Activated CD4-positive, alpha-beta T cell treated with anti-CD3 and anti-CD28 coated beads for 1 hour (primary cell): ENCODE measurements at places on chromosomes 1 and 21.

- no peak for DNase-seq
Measured at GRCh38 chr1:189669846-189670245, 807.8 kb downstream of the BRINP3 start.

- no peak for DNase-seq
Measured at GRCh38 chr1:62810420-62811274, 26.7 kb downstream of the ATG4C start.

DNA sequence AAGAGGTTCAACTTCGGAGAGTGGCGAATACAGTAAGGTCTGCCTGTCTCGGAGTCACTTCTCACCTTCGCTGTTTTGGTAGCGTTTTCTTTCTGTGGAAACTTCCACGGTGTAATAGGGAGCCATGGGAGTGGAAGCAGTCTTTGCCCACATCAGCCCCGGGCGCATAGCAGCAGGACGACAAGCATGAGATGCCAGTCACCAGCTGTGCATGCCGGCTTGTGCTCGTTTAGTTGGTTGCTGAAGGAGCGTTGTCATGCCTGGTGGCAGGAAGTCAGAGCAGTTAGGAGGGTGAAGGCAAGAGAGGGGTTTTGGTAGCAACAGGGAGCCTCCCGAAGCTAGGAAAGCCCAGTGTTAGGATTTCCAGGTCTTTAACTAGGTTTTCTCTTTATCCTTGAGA is 58.8 kb downstream of the MRPS6 start:
- no peak for DNase-seq

DNA sequence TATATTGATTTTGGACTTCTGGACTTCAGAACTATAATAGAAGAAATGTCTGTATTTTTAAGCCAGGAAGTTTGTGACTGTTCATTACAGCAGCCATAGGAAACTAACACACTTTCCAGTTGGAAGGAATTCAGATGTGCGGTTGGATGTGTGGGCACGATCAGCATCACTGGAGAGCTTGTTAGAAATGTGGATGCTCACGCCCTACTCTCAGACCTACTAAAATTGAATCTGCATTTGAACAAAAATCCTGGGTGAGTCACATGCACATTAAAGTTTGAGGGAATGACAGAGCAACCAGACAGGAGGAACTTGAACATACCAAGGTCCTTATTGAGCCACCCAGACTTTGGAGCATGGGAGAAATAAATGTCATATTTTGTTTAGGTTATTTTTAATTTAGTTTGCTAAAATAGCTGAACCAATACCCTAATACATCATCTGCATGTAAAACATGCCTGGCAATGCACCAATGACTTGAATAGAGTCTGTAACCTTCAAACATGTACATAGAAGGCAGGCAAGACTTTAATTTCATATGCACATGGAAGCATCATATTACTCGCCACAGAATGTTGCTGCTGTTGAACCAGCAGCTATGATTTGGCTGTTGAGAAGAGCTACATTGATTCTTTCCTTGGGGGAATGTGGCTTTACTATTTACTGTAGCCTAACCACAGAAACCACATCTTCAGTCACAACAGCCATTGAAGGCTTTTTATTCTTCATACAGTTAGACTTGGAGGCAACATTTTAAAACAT is 346.2 kb downstream of the BARHL2 start:
- DNase-seq: no peak

DNA sequence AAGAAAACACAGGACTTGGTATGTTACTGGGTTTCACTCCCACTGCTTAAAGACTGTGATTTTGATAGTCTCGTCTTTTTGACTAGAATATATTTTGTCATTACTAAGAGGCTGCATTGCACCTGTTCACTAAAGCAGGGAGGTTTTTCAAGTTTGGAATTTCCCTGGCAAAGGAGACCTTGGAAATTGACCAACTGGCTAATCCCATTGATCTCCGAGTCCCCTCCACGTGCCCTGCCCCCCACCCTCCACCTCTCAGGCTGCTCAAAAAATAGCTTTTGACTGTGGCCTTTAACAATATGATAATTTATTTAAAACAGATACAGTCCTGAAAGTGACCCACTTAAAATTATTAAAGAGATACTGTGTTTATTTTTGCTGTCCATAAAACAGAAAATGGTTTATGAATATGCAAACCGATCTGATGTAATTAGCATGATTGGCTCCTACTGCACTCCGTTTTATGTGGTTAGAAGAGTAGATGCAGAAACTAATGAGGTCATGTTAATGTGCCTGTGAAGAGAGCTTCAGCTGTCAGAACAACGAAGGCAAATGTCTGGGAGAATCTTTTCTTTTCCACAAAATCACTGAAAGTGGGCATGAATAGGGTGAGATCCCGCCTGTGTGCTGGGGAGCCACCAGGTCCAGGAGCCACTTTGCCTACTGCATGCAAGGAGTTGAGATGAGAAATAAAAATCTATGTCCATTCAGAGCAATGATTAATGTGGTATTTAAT is 361.5 kb downstream of the RRAGC start:
- DNase-seq: no peak

DNA sequence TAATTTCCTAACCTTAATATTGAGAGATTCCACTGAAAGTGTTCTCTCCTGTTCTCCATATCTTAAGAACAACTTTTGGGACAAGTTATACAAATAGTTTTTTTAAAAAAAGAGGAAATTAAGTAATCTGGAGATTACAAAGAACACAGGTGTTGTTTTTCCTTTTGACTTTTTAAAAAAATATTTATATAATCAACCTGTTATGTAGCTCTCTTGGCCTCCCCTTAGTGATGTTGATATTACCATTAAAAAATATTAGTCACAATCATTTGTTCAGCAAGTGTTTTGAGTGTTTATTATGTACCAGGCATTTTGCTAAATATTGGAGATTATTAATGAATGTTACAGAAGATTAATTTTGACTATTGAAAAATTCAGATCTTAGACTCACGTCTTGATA is 8.1 kb downstream of the MAN1A2 start:
- no peak for DNase-seq

- DNase-seq: no peak
Measured at GRCh38 chr1:67148516-67149178, 13.9 kb upstream of the C1orf141 start.

- DNase-seq: no peak
Measured at GRCh38 chr1:11581445-11581991, 72.7 kb downstream of the FBXO2 start.

GRCh38 chr1:164886101-164886500 is 327.1 kb downstream of the PBX1 start:
- no peak for DNase-seq

GRCh38 chr1:200302921-200303290 is 106.9 kb downstream of the ZNF281 start:
- DNase-seq: no peak

GRCh38 chr1:160767395-160768294 is 28.3 kb upstream of the LY9 start:
- DNase-seq: no peak

- no peak for DNase-seq
Measured at GRCh38 chr1:1281533-1282321, 1.5 kb downstream of the SCNN1D start.

GRCh38 chr1:203278082-203278884 is 27.0 kb upstream of the BTG2 start:
- DNase-seq: no peak

DNA sequence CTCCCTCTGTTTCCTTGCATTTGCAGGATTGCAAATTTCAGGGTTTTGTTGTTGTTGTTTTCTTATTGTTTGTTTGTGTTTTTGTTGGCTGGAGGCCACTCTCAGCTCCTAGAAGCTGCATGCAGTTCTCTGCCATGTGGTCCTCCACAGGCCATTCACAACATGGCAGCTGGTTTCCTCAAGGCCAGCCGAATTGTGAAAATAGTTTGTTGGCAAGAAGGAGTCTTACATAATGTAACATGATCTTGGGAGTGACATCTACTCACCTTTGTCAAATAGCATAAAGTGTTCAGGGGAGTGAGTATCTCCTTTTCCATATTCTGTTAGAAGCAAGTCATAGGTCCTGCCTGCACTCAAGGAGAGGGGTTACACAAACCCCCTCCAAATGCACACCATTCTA is 10.6 kb upstream of the UAP1 start:
- no peak for DNase-seq

DNA sequence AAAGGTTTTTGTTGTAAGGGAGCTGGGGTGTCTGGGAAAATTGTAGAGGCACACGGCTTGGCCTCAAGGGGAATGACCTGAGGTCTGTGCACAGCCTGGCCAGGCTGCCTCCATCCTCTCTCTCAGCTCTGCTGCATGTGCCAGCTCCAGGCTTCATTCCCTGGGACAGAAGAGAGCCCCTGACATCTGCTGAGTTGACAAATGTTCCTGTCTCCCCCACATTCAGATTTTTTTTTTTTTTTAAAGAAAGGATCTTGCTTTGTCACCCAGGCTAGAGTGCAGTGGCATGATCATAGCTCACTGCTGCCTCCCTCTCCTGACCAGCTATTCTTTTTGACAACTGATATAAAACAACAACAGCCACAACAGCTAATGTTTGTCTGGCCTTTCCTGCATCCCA is 84.4 kb downstream of the PCNX2 start:
- DNase-seq: no peak

DNA sequence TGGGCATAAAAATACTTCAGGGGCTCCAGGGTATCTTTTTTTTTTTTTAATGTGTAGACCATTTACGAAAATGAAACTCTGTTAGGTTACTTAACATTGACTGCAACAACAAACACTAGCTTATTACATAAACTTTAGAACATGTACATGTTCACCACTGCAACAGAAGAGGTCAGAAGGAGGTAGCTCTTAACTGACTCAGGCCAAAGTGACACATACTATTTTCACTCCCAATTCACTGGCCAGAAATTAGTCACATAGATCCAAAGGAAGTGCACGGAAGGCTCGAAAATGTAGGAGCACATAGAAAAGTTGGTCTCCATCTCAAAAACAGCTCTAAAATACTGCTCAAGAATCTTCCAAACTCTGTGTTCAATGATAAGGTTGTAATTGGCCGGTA is 107.2 kb downstream of the AKT3 start:
- no peak for DNase-seq

- DNase-seq: no peak
Measured at GRCh38 chr1:220291580-220291979, 19.3 kb upstream of the RAB3GAP2 start.

- DNase-seq: no peak
Measured at GRCh38 chr1:66275601-66276023, 258.3 kb upstream of the SGIP1 start.
